NCI-H187 (cell line): ENCODE measurements at places on chromosomes 4 and X.

GRCh38 chrX:67545036-67545821, 1.4 kb downstream of the AR start:
- DNase-seq = no peak

DNA sequence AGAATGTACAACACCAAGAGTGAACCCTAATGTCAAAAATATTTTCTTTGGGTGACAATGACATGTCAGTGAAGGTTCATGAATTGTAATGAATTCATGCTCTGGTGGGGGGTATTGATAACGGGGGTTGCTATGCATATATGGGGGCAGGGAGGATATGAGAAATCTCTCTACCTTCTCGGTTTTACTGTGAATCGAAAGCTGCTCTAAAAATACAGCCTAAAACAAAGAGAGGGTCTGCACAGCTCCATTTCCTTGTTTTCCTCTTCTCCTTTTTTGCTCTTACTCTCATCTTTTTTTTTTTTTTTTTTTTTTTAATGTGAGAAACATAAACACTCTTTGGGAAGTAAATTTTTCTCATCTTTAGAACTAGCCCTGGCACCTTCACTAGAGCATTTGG, 85.8 kb downstream of the DCTD start:
- no peak for DNase-seq

DNA sequence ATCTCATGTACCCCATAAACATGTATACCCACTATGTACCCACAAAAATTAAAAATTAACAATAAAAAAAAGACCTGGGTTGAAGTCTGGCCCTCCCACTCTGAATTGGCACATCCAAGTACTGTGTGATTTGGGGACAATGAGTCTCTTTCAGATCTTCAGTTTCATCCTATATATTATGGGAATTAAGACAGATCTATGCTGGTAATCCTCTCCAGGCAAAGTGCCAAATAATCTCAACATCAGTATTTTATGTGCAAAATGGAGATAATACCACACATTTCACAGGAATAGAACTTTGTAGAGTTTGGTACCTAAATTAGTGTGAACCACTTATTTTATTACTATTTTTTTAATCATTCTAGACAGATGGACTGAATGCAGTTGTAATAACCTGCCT, 11.0 kb upstream of the SCD5 start:
- DNase-seq = no peak

DNA sequence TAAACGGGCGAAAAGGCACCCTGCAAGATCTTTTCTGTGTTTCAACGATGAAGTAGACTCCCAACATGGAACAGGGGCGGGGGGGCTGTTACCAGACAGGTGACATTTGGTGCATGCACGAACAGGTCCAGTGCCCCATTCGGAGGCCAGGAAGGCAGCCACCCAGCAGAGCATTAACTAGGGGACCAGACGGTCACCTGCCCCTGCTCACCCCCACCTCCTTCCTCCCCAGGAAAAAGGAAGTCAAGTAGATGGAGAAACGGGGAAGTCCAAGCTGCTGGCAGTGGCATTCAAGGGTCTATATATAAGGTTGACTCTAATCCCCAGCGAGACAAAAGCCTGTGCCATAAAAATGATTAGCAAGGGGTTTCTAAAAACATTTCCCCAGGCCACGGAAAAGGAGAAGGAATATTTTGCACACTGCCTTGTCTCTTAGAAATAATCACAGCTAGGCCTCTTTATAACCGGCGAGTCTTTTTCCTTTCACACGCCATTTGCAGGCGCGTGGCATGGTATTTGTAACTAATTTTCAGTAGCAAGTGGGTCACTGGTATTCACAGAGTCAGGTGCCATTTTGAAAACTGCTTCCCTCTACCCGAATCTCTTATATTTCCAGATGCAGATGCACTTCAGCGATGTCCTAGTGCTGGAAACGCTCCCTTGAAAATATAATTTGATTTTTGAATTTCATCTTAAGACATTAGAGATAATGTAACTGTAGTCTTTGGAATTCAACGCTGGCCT, 1.2 kb upstream of the TMSB4X start:
- no peak for DNase-seq

GRCh38 chr4:57081651-57082621, 28.2 kb downstream of the IGFBP7 start:
- DNase-seq = no peak

DNA sequence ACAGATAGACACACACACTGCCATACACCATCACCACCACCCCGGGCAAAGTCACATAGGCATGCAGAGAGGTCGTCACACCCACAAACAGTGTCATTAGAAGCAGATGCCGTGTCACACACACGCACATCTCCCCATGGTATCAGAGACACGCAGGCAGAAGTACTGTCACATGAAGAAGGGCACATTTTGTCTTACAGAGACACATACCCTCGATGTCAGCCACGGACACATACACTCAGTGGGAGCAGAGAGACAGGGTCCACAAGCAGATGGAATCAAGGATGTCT, 3.3 kb downstream of the NALF2 start:
- DNase-seq = no peak

GRCh38 chrX:52874661-52875060, 6.8 kb upstream of the XAGE3 start:
- no peak for DNase-seq

GRCh38 chrX:12867685-12868084, 813 bp downstream of the TLR7 start:
- DNase-seq = no peak

GRCh38 chr4:38667085-38667893, 3.3 kb downstream of the KLF3 start:
- no peak for DNase-seq

DNA sequence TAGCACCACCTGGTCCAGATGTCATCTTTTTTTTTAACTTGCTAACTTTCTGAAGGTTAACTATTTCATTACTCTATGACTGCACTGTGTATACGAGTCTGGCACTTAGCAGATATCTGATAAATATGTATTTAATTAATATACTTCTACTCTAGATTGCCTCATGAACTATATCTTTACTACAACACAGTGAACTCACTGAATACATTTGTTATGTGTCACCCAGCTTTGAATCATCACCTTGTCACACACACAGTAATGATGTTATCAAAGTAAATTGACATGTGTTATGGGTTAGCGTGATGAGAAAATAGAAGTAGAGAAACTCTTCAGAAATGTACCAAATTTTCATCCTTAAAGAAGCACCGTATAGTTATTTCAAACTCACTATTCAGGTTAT, 419.3 kb upstream of the ADGRL3 start:
- no peak for DNase-seq

- DNase-seq = no peak
These were observed 199.3 kb upstream of the FAT4 start for GRCh38 chr4:125115476-125115875.

DNA sequence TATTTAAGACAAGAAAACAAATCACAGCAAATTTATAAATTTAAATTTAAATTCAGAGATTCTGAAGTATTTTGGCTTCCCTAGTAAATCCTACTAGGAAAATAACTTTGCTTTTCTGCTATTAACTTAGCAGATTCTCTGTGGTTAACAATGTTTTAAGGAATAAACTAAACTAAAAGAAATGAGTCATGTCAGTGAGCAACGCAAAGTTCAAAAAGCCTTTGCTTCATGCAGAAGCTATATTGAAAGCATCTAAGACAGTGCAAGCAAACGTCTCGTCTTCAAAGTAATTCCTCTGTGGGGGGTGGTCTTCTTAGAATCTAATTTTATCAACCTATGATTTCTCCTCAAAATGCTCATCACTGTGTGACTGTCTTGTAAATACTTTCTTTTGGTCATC, 30.1 kb downstream of the GABRB1 start:
- no peak for DNase-seq

- no peak for DNase-seq
These were observed 370.3 kb upstream of the FGF16 start for GRCh38 chrX:77076896-77077295.

DNA sequence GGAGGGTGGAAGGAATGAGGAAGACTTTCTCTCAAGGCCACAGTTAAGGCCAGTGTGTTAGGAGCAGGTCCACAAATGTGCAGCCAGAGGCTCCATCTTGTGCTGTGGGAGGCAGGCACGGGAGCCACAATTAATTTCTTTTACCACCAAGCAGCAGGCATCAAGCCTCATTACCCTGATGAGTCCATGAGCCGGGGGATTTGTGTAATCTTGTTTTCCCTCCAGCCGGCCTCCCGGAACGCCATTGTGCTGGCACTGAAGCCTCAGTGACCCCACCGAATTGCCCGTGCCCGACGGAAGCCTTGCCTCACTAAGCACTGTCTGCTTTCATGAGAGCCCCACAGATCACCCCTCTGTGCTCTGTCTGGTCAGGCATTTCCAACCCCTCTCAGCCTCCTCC, 154.7 kb upstream of the STX18 start:
- no peak for DNase-seq

DNA sequence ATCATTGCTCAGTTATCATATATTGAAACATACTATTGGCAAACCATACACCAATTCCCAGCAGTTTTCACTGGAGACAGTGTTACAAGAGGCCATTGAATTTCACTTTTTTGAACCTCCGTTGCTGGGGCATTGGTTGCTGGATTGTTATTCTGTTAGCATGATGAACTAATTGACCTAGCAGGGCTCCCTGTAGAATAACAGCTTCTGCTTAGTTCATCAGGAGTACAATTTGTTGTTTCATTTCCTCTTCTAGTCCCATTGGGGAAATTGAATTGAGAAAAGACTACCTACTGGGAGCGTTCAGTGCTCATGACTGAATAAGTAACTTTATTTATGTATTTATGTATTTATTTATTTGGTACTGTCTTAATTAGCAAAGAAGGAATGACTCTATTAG, 151.6 kb downstream of the SLIT2 start:
- no peak for DNase-seq

- DNase-seq = peak; percentile 13
These were observed 961 bp upstream of the MBNL3 start for GRCh38 chrX:132489578-132490419.

DNA sequence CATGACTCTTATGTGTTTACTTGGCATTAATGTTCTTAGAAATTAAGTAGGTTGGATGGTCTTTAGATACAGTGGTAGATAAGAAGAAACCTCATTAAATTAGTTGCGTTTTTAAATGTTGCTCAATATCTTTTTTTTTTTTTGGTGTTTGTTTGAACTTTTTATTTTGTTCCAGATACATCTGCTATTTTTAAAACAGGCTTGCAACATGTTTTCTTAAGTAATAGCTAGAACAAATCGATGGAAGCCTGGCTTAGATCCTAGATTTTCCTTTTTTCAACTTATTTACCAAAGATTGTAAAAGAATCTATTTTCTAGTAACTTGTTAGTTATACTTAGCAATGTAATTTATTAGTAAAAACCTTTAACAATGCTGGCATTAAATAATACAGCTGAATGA, 9.3 kb downstream of the CNKSR2 start:
- no peak for DNase-seq

DNA sequence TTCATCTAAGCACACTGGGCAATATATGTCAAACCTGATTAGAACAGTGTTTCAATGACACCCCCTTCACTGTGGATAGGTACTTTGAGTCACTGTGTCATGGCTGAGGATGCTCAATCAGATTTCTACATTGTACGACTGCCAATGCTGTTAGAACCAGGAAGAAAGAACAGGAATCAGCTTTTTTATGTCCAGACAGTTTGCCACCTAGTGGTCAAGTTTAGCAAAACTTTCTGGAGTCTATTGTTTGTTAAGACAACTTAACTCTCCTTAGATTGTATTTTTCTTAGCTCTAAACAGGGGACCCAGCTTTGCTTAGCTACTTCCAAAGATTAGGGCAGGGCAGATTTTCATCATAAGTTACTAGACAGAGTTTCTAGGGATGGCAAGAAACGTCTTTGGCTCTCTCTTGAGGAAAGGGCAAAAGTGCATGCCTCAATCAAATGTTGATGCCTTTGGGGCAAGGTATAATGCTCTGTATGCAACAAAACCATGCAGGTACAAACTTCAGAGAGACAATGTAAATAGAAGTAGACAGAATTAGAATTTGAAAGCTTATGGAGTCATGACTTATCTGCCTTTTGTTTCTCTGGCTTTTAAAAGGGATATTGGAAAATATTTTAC, 40.5 kb upstream of the BMP3 start:
- peak; percentile 71 for DNase-seq

DNA sequence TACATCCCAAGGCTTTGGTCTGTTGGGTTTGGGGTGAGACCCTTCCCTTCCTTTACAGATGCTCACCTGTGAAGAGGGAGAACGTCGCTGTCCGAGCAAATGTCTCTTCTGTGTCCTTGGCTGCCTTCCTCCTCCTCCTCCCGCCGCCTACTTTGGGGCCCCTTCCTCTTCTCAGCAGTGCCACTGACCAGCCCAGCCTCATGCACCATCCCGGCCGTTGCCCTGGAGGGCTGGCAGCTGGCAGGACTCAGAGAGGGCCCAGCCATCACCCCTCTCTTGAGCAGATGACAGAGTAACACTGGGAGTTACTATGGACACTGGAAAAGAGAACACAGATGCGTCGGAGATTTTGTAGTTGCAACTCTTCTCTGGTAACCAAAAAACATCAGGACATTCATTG, 68.2 kb downstream of the TRMT44 start:
- DNase-seq = no peak

DNA sequence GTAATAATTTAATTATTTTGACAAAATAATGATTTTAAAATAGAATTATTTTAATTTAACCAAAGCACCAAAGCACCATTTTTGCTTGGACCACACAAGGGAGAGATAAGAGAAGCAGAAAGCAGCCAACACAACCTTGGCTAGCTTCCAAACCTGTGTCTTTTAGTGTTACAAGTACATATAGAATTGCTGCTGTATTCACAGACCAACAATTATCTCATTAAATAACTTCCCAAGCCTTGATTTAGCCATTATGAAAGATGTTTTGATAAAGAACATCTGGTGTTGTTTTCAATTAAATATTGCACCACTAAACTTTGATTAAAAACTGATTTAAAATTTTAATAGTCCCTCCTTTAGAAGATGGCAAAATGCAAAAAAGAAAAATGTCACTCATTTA, 14.0 kb upstream of the IGFBP7 start:
- DNase-seq = no peak

DNA sequence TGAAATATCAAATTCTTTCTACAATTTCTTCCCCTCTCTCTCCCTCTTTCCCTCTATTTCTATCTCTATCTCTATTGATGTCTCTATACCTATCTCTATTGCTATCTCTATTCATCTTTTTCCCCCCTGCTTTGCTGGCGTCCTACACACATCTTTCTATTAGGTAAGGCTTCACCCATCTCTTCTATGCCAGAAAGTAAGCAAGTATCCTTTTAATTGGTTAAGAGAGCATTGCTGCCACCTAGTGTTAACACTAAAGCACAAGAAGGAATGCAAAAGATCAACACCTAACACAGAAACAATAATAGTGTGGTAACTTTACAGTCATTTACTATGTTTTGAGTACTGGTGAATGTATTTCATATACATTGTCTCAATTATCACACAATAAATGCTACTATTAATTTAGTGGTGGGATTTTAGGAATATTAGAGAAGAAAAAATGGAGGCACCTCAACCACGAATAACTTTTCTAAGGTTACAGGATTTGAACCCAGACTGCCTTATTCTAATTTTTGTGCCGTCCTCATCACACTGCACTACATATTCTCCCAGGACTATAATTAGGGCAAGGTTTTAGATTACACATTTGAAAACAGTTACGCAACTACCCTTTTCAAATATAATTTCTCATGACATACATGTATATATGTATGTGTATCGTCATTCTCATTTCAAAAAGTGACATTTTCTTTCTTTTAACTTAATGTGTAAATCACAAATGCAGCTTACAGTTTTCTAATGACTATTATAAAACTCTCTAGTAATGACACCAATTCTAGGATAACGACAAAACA, 3.7 kb upstream of the C4orf36 start:
- peak; percentile 32 for DNase-seq

GRCh38 chrX:131704136-131704695, 160.3 kb downstream of the OR13H1 start:
- DNase-seq = peak; percentile 98

GRCh38 chrX:46777971-46778810, 19.3 kb upstream of the SLC9A7 start:
- no peak for DNase-seq
